ENCODE measurements at places on chromosomes 3 and 15. TPM values are rescaled to one million over a fixed set of nuclear protein-coding genes. Genes with fewer than 3 reads are reported as not detected.

GRCh38 chr3:185912512-185912911 is 25.3 kb downstream of the TRA2B start:
- DNase-seq, result no peak

- DNase-seq, result no peak
These were observed 133.2 kb downstream of the ALDH1A2 start for GRCh38 chr15:57932348-57932747.

GRCh38 chr15:78032671-78033070 is 44.8 kb downstream of the TBC1D2B start:
- no peak for DNase-seq

DNA sequence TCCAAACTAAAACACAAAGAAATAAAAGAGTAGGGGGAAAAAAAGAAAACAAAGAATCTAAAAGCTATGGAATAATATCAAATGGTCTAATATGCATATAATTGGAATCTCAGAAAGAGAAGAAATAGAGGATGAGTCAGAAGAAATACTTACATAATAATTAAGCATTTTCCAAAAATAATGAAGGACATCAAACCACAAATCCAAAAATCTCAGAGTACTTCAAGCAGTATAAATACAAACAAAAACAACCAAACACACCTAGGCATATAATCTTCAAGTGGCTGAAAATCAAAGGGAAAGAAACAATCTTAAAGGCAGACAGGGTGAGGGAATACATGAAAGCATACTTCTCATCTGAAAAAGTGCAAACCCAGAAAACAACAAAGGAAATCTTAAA is 46.3 kb downstream of the MYLK start:
- no peak for DNase-seq

PIF1 gene
- polyA plus RNA-seq, result 5.7 TPM

- DNase-seq, result no peak
These were observed 7.4 kb downstream of the SPICE1 start for GRCh38 chr3:113507501-113508067.

DNA sequence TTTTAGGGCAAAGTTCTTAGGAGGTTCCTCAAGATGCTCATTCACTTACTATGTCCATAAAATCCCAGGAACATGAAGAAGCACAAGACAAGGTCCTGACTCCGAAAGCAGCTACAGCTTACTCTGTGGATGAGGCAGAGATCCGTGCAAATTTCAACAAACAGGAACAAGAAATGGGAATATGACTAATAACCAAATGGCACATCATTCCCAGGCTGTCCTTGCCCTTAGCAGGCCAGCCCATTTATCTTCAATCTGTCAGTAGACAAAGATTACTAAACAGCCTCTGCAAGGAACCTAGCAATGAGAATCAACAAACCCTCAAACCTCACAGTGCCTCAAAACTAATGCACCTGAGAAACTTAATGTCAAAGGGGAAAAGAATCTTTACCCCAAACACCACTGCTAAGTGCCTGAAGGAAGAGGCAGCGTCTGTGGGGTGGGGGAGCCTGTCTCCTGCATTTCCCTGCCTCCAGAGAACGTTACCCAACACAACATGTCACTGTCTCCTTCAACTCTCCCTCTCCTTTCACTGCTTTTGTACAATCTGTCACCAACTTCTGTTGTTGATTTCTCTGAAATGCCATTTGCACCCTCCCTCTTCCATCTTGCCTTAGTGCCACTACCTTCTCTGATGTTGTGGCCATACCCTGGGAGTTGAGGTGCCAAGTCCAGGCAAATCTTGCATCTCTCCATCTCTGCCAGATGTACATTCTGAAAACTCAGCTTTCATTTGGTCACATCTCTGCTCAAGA is 4.8 kb downstream of the TNFAIP8L3 start:
- no peak for DNase-seq

CADPS gene
- polyA plus RNA-seq, result 2.9 TPM

- DNase-seq, result no peak
These were observed 35.0 kb upstream of the DENND4A start for GRCh38 chr15:65827065-65827464.

TRAIP gene
- polyA plus RNA-seq, result 12.5 TPM

DNA sequence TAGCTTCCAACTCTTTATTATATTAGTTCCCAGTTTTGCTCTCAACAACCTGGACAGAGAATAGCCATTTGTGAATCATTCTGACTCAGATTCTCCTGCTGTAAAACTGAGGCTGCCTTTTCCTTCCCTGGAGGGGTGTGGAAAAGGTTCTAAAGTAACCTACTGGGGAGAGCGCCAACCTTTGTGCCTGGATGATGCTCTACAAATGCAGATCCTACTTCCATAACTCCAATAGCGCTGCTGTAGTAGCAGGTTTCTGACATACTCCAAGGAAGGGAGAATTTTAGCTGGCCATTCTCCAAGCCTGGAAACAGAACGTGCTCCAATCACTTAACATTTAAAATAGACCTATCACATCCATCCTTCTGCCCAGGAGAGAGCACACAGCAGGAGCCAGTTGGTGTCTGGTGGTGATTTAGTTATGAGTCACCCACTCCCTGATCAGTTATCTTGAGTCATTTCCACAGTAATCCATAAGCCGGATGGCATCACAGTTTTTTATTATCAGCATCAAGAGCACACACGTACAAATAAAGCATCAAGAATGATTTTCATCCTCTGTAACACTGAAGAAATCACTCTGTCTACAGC is 38.3 kb downstream of the MYH15 start:
- no peak for DNase-seq

- DNase-seq, result no peak
These were observed 25.7 kb downstream of the INSYN1 start for GRCh38 chr15:73727330-73727976.

DNA sequence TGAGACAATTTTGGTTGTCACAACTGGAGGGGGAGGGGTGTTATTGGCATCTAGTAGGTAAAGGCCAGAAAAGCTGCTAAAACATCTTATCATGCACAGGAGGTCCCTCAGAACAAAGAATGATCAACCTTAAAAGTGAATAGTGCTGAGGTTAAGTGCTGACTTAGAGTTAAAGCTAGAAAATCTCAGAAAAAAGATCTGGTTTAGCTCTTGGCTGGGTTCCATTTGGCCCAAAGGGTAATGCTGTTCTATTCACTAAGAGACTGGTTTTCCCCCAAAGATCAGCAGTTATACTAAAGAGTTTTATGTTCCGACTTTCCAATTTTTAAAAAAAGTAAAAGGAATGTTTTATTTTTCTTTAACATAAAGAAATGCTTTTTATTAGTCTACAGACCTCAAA is 15.6 kb downstream of the DCBLD2 start:
- no peak for DNase-seq

TOP2B gene
- 328 TPM for polyA plus RNA-seq

GPR160 gene
- 40.7 TPM for polyA plus RNA-seq

DNA sequence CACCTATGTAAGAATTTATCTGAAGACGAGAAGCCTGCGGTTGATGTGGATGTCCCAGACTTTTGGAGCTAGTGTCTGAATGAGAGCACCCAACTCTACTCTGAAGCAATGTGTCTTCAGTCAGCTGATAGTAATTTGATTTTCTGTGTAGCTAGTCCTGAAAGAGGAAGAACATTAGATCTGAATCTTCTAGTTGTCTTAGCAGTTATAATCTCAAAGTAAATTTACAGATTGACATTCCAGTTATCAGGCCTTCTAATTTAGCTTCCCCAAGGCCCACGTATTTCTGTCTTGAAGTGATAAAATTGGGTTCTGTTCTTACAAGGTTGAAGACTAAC is 1.5 kb downstream of the TCAIM start:
- no peak for DNase-seq

SCG3 gene
- 0.28 TPM for polyA plus RNA-seq

UPK1B gene
- 7.3 TPM for polyA plus RNA-seq

GRCh38 chr15:41556677-41557076 is 2.3 kb upstream of the TYRO3 start:
- no peak for DNase-seq

Measured in left renal cortex interstitium (tissue), 4 donors.